ENCODE measurements at places on chromosomes 5 and 9.

DNA sequence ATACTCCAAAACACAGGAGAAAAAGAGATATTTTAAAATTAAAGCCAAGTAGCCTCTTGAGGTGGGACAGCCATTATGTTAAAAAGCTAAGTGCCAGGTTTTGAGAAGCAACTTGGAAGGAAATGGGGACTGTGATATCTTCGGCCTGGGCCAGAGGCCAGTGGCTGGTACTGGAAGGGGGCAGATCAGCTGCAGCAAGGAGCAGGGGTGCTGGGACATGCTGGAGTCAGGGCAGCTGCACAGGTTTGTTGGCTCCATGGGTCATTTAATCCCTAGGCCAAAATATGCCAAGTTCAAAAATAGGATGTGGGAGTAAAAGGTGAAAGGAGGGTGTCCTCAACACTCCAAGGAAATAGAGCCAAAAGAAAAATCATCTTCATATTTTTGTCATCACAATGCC lies 30.0 kb downstream of the ADRB2 start:
- DNase-seq = no peak

DNA sequence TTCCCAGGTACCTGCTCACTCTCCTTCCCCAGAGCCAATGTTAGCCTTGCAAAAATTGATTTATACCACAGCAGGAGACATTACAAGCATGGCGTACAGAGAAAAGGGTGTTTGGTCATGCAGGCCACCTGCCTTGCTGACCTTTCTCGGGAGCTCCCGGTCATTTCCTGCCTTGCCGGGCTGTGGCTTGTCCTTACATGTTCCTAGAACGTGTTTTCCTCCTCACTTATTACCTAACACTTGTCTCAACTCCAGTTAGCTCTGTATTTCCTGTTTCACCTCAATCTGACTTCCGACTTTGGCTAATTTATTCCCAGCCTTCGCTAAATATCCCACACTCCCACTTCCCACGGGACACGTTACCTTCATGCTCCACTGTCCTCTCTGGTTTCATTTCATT lies 282.5 kb downstream of the ICE1 start:
- no peak for DNase-seq

GRCh38 chr5:116771466-116772151 lies 197.0 kb upstream of the SEMA6A start:
- peak; percentile 25 for DNase-seq

- DNase-seq = peak; percentile 58
These were observed 31.8 kb upstream of the FGF1 start for GRCh38 chr5:142717582-142718215.

DNA sequence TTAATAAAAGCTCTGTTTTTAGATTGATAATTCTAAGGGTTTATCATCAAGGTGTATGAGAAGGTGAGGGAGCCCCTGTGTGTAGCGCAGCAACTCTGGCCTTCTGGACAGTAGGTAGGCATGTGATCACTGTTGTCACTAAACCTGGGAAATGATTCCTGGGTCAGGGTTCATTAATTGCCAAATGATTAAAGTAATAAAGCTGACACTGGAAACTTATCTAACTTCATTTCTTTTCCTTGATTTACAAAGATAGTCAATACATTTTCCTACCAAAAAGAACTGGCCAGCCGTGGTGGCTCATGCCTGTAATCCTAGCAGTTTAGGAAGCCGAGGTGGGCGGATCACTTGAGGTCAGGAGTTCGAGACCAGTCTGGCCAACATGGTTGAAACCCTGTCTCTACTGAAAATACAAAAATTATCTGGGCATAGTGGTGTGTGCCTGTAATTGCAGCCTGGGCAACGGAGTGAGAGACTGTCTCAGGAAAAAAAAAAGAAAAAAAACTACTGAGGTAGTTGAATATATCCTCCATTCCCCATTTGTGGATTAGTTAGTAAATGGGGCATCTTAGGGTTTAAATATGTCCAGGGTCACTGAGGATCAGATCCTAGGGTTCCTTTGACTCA lies 2.4 kb downstream of the EHMT1 start:
- DNase-seq = no peak

DNA sequence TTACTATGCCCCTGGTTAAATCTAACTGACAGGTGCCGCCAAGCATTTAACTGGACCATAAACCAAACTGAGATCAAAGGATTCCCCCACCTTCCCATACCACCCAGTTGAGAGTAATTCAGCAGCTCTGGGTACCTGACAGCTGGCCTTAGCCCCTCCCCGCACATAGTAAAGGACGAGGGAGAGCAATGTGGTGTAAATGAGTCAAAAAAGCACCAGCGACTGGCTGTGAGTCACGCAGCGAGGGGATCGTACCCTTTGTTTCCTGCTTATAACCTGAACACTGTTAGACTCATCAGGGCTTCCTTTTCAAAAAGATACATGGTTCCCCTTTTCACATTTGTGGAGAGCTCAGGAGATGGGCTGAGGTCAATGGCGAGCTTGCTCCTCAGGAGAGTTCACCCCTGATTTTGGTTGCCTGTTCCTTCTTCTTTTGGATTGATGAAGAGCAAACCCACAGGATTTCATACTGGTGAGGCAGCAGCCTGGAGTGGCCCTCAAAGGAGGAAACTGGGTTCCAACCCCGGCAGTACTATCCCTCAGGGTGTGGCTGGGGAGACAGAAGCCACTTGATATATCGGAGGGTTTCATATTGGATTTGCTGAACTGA lies 71.5 kb downstream of the ANKRD33B start:
- no peak for DNase-seq

DNA sequence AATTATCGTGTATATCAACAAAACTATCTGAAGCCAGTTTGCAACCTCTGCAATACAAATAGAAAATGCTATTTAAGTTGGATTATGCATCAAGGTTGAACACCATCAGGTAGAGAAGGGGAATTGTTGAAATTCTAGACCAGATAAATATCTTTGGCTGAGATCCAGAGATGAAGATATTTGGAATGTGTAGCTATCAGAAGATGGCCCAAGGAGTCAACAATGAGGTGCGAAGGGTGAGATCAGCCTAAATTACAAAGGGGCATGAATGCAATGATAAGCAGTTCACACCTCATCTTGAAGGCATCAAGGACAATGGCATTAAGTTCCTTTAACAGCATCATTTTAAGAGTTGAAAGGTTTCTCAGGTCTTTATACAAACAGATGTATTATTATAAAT lies 572.1 kb upstream of the DMAC1 start:
- DNase-seq = no peak

DNA sequence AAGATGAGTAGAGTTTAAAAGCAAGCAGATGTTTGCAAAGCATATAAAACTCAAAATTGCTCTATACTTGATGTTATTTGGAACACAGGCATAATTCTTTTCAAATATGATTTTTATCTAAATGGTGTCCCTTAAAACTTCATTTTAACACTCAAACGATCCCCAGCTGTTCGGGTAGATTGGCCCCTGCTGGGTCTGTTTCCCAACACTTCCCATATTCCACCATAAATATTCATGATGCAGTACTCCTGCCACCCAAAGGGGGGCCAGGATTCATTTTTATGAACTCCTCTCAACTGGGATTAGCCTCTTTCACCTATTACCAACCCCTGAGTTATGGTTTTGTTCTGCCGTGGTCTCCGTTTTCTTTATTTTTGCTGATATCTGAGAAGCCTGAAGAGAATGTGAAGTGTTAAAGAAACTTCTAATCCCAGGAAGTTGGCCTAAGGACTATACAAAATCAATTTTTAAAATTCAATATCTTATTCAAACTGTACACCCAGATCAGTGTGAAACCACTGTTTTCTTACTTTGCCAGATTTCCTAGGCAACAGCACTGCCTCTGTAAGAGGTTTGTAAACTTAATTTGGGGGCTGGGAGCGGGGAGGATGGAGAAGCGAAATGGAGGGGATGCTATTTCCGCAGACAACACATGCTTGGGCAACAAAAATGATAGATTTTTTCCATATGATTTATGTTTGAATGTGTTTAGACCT lies 384.1 kb downstream of the DMRT2 start:
- DNase-seq = no peak

All from globus pallidus (tissue), 1 donor.